ENCODE measurements at places on chromosomes 13 and 19.

- DNase-seq: no peak
Observed at GRCh38 chr19:47229676-47230053, 1.3 kb downstream of the BBC3 start.

DNA sequence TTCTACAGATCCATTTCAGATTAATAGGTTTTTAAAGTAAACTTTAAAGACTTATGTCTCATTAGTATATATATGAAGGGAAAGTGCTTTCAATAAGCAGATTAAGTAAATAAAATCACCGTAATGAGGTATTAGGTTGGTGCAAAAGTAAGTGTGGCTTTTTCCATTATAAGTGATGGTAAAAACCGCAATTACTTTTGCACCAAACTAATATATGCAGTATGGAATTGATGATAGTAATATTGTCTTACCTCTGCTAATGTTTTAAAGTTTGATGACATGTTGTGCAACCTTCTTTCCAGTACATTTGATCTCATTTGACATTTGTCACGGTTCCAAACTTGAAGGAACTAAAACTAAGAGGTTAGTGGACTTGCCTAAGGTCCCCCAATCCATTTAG, 1819.3 kb downstream of the PCDH9 start:
- DNase-seq: no peak

GRCh38 chr13:41456768-41457588, at the start of gene RGCC:
Gene RGCC, plus strand, starts transcription at chr13:41457550. Its CDS starts 158 bp downstream, at chr13:41457708.
- DNase-seq: peak; percentile 92

DNA sequence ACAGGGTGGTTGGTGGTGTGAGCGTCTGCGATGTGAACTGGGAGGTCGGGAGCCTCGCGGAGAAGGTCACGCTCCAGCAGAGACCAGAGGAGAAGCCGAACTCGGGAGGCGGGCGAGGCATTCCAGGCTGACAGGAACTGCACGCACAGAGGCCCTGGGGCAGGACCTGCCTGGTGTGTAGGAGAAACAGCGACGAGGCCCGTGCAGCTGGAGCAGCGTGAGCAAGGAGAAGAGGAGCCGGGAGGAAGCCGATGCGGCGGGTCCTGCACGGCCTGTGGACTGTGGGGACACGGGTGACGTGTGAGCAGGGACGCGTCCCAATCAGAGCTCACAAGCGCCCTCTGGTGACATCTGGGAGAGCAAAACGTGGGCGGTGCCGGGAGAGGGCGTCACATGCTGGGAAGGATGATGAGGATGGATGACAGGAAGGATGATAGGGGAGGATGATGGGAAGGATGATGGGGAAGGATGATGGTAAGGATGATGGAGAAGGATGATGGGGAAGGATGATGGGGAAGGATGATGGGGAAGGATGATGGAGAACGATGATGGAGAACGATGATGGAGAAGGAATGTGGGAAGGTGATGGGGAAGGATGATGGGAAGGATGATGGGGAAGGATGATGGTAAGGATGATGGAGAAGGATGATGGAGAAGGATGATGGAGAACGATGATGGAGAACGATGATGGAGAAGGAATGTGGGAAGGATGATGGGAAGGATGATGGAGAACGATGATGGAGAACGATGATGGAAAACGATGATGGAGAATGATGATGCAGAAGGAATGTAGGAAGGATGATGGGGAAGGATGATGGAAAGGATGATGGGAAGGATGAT, 16.1 kb upstream of the MADCAM1 start:
- no peak for DNase-seq

- peak; percentile 64 for DNase-seq
Observed at GRCh38 chr13:46184277-46184699, 2.3 kb upstream of the LCP1 start.

- DNase-seq: no peak
Observed at GRCh38 chr19:11659612-11660011, 62.3 kb downstream of the ZNF627 start.

DNA sequence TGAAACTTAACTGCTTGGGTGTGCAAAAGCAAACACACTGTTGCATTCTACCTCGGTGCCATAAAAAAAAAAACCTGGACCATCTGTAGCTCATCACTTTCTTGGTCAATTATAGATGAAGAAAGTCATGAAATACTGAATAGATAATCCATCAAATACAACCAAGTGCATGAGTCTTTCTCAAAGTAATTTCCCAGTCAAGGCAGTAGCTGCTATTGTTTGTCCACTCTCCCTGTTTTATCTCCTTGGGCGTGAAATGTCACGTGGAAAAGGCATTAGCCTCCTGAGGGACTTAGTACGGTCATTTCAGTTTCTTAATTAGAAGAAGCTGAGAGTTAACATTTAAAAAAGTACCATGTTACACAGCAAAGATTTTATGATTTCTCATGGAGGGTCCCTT, 1697.9 kb downstream of the PCDH9 start:
- no peak for DNase-seq

GRCh38 chr19:3361384-3362216, 4.8 kb upstream of the NFIC start:
- no peak for DNase-seq

- no peak for DNase-seq
Observed at GRCh38 chr19:42335374-42335936, 10.0 kb downstream of the MEGF8 start.

DNA sequence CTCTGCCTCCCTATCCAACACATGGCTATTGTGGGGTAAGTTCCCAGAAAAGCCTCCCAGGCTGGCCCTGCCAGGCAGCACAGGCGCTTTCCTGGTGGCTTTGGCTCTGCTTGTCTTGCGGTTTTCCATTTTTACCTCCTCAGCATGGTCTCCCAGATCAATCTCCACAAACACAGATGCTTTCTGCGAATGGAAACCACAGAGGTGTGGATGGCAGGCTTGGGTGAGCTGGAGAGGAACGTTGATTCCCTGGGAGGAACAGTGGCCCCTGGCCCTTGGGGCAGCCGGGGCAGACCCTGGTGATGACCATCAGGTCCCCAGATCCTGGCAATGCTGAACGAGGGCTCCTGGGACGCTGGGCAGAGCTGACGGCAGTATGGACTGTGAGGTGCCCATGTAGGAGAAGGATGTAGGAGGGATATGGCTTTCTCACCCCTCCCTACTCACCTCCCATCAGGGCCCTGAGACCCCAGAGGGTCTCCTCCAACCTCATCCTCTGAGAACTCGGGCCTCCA, 6.6 kb downstream of the C13orf46 start:
- DNase-seq: no peak

GRCh38 chr13:104996022-104996421, 1539.4 kb downstream of the EFNB2 start:
- DNase-seq: no peak

GRCh38 chr13:72316716-72317115, 410.7 kb downstream of the MZT1 start:
- no peak for DNase-seq

- DNase-seq: no peak
Observed at GRCh38 chr13:101520672-101521071, 68.2 kb downstream of the ITGBL1 start.

DNA sequence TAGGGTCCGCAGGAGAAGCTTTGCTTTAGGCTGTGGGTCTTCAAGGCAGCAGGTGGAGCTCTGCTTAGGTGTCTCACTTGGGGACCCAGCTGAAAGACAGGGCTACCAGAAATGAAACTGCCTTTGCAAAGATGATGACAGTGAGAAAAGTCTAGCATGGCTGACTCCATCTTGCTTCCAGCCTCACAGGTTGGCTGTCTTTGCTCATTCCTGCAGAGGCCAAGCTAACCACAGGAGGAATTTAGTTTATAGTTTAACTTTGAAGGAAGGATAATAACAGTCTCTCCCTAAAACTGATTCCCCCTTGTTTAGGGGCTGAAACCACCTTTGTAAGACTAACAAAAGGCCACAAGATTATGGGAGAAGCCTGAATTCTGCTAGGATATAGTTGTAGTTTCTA, 252.4 kb downstream of the UQCRFS1 start:
- no peak for DNase-seq

DNA sequence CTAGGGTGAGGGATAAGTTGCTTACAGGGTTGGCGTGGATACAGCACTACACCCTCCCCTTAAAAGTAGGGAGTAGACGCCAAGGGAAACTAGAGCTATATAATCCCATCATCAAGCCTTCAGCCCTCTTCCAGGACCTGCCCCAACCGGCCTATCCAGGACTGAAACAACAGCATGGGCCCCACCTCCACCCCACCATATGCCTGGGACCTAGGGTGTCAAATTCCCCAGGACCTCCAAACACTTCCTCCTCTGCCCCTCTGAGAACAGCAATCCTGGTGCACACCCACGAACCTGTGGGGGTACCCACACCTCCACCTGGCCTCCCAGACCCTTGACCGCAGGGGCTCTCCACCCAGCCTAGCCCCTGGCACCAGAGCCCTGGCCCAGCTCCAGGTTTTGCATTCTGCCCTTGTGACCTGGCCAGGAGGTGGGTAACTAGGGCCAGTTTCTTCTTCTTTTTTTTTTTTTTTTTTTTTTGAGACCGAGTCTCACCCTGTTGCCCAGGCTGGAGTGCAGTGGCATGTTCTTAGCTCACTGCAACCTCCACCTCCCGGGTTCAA, 1.4 kb upstream of the CYP2F1 start:
- DNase-seq: no peak

- DNase-seq: no peak
Observed at GRCh38 chr19:57978586-57979289, 4.4 kb upstream of the C19orf18 start.

GRCh38 chr19:44712864-44713515, 14.0 kb downstream of the CEACAM16 start:
- no peak for DNase-seq

DNA sequence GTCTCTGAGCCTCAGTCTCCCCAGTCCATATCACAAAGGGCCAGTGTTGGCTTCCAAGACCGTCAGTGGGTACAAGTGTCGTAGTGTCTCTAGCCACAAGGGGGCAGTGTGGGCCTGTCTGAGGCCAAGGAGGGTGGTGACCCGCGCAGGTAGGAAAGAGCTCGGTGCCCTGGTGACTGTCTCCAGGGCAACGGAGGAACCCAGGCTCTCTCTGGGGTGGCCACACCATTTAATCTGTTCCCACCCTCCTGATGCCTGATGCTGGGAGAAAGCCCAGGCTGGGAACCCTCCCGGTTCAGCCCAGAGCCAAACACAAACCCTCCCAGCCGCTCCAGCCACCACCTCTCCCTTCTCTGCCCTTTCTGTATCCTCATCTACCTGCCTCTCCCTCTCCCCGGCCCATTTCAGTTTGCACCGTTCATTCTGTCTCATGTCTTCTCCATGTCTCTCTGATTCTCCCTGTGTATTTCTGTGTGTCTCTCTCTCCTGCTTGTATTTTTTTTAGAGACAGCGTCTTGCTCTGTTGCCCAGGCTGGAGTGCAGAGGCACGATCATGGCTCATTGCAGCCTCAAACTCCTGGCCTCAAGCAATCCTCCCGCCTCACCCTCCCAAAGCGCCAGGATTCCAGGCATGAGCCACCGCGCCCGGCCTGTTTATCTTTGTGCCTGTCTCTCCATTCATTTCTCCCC, 17.5 kb upstream of the MEIS3 start:
- peak; percentile 55 for DNase-seq

GRCh38 chr19:18616023-18616422, 3.4 kb downstream of the TMEM59L start:
- DNase-seq: no peak

DNA sequence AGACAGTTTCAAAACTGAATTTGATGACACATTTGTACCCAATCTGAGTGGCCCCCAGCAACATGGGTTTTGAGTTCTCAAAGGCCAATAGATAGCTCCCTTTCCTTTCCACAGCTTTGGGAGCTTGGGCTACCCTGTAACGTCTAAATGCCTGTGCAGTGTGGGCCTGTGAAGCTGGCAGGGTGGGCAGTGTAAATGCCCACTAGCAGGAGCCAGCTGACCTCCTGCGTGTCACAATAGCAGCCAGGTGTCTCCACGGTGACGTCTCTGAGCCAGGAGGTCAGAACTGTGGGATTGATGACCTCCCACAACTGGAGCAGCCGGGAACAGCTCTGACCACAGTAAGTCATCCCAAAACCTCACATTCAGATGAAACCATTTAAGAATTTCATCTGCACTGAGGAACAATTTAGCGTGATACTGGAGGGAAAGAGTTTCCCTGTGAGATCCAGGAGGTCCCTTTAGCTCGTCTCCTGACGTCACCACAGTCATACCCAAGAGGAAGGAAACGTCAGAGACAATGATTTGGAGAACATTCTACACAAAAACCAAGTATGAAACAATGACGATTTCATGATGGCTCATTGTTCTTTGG, at the start of gene IPO5:
IPO5 (plus strand) TSS at position 300 of the 595 bp plus-strand sequence. CDS start 23,022 bp downstream, outside the sequence.
- no peak for DNase-seq

DNA sequence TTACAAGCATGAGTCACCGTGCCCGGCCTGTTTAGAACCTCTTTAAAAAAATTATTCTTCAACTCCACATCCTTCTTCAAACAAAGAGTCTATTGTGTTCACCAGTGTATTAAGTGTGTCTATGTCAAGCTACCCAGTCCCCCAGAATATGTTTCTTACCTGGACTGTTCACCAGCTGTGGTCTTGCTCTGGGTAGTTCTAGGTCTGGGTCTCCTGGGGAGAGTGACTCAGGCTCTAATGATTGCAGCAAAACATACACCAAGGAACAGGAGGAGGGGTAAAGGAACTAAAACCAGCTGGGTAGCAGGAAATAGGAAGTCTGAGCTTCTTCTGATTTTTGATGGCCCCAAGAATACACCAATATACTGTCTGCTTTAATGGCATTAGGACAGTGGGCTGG, at the start of gene FPR1:
FPR1 (minus strand) TSS at position 224 of the 400 bp plus-strand sequence. CDS start 4,884 bp downstream, outside the sequence.
- DNase-seq: no peak

- DNase-seq: no peak
Observed at GRCh38 chr13:42152495-42152894, 104.0 kb downstream of the DGKH start.

DNA sequence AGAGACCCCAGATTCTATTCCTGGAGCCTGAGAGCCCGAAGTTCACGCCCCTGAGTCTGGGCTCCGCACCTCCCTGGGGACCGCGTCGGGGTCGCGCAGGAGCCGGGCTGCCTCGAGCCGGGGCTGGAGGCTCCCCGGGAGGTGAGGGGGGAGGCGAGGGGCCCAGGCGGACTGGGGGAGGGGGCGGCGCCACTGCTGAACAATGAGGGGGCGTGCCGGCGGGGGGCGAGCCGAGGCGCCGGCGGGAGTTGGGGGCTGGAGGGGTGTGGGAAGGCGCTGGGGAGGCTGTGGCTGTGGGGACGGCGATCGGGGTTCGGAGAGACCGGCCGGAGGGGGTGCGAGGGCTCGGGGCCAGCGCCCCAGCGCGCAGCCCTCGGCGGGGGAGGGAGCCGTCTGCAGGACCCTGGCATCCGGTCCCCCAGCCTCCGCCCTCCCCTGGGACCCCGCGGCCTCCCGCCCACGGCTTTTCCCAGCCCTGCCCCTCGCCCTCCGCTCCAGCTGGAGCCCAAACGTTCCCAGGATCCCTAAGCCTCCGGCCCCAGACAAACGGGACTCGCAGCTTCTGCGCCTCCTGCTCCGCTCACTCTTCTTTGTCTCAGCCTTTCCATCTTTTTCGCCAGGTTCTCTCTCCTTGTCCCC, 922 bp downstream of the PLEKHG2 start:
- DNase-seq: no peak

Measured in stimulated activated CD8-positive, alpha-beta memory T cell treated with anti-CD3 and anti-CD28 coated beads, Interleukin-7, amount 100 ng/mL, for 48 hours (primary cell).